ENCODE measurements at places on chromosomes 7 and 10.

DNA sequence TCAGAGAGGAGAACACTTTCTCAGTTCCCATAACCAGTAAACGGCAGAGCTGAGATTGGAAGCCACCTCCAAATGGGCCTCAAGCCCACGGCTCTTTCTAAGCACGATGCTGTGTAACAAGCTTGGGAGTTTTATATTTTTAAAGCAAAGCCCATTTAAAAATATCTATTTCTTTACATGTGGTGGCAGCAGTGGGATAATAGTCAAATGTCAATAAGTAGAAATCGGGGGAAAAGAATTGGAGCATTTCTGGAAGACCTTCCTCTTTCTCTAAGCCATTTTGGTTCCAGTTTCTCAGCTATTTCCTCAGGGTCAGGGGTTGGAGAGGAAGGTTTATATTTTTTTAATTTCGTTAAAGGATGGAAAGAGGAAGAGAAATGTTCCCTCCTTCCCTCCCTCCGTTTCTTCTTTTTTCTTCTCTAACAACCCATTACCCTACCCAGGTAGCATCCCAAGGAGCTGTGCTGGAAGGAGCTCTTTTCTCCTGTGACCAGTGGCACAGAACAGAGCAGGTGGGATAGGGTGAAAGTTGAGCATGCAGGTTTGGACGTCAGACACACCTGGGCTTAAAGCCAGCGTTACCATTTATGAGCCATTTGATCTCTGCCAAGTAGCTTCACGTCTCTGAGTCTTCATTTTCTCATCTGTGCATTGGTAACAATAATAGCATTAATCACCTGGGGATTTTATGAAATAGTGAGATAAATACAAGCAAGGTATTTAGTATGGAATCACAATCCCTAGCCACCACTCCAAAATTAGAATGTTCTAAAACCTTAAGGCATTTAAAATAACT is 515.7 kb downstream of the RPS24 start:
- no peak for DNase-seq

DNA sequence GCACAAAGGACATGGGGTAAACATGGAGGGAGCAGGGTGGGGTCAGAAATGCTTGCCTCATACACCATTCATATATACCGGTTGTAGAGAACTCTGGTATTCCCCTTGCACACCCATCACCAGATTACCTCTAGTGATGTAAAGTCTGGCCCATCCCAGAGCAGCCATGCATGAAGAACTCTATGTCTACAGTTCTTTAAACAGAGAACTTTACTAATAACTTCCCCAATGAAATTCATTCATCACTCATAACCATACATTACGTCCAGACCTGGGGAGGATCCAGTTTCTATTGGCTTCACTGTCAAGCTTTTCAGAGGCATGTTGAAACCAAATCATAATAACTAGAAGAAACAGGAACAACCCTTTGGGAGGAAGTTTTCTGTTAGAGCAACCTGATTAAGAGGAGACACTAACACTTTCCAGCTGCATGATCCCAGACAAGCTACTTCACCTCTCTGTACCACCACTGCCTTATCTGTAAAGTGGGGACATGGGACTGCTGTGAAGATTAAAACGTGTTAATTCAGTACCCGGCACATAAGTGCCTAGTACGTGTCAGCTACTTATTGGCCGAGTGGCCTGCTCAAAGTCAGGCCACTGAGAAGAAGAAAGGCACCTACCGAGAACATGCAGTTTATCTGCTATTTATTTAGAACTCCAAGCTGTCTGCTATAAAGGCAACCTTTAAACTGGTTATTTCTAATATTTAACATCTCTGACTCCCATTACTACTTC is 59.7 kb downstream of the IGF2BP3 start:
- DNase-seq, result no peak

GRCh38 chr10:11469575-11470391 is 141.7 kb downstream of the USP6NL start:
- DNase-seq, result no peak

DNA sequence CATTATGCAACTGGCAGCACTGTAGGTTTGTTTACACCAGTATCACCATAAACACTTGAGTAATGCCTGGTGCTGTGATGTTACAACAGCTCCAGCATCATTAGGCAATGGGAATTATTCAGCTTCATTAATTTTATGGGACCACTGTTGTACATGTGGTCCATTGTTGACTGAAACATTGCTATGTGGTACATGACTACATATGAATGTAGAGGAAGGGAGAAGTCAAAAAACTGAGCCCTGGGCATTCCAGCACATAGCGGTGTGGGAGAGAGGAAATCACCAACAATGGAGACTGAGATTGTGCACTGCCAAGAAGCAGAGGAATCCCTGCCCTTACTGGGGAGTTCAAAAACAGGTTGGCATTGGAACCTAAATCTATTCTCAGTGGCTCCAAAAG is 89.0 kb downstream of the TRIM24 start:
- DNase-seq, result no peak

- no peak for DNase-seq
Observed at GRCh38 chr10:14611968-14612693, 162.6 kb downstream of the FAM107B start.

GRCh38 chr10:72462261-72462660 is 107.5 kb upstream of the DNAJB12 start:
- no peak for DNase-seq

- peak; percentile 8 for DNase-seq
Observed at GRCh38 chr7:30225863-30226613, 58.4 kb upstream of the ZNRF2 start.

DNA sequence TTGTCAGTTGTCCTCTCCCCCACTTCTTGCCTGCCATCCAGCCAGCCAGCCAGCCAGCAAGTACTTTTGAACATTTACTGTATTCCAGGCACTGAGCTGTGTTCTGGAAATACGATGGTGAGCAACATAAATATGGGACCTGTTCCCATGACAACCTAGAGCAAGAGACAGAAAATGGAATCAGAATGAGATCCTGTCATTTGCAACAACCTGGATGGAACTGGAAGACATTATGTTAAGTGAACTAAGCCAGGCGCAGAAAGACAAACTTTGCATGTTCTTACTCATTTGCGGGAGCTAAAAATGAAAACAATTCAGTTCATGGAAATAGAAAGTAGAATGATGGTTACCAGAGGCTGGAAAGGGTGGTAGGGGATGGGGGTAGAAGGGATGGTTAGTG is 140.7 kb downstream of the ICA1 start:
- no peak for DNase-seq

GRCh38 chr10:16258291-16259040 is 178.3 kb upstream of the PTER start:
- DNase-seq, result no peak

DNA sequence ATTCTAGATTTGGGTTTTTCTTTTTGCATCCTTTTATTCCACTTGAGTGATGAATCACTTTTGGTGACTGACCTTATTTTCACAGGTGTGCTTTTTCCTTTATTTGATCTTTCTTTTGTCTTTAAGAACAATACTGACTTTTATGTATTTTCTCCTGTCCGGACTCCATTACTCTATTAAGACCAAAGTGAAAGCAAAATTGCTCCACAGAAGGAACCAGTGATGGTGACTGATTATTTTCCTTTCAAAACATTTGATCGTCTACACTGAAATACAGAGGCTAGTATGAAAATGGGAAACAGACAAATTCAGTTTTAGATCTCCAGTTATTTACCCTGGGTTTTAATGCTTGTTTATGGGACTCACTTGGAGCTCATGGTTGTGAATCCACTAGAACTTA is 15.5 kb downstream of the EXOC4 start:
- no peak for DNase-seq

DNA sequence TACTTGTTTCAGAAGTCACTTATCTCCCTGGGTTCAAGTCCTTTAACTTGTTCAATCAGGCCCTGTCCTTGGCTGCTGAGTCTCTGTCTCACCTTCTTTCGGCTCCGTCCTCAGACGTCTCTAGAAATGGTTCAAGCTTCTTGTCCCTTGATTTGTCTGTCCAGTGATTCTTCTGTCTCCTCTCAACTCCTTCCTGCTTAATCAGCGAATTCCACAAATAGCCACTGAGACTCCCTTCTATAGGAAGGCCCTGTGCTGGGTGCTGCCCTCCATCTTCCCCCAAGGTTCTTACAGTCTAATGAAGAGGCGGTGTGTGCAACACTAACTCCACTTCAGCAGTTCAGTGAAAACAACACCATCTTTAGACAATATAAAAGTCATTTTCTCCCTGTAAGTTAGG is 12.7 kb downstream of the FAM241B start:
- no peak for DNase-seq

DNA sequence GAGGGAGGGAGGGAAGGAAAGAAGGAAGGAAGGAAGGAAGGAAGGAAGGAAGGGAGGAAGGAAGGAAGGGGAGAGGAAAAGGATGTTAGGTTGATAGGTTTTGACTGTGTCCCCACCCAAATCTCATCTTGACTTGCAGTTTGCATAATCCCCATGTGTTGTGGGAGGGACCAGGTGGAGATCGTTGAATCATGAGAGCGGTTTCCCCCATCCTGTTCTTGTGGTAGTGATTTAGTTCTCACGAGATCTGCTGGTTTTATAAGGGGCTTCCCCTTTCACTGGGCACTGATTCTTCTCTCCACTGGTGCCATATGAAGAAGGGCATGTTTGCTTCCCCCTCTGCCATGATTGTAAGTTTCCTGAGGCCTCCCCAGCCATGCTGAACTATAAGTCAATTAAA is 15.1 kb upstream of the NUDCD3 start:
- no peak for DNase-seq

DNA sequence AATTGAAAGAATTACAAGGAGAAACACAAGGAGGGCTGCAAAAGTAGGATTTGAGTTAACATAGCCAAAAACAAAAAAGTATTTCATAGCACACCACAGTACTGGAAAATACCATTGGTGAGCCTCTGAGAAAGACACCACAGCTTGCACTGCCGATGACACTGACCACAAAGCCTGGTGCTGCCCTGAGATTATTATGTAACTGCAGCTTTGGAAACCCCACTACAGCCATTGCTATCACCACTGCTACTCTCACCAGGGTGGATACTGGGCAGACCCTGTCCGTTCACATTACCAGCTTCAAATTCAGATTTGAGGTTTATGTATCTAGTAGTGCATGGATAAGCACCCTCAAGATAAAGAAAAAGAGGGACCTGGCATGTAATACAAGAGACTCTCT is 1246.7 kb upstream of the SORCS1 start:
- no peak for DNase-seq

GRCh38 chr10:33547976-33548375 is 213.5 kb upstream of the NRP1 start:
- no peak for DNase-seq

- no peak for DNase-seq
Observed at GRCh38 chr10:79029478-79030390, 39.0 kb upstream of the ZMIZ1 start.

- peak; percentile 83 for DNase-seq
Observed at GRCh38 chr7:94338921-94339371, 55.7 kb upstream of the COL1A2 start.

Data from IMR-90 (cell line).